ENCODE measurements at places on chromosomes 3 and 15. TPM values are rescaled to one million over a fixed set of nuclear protein-coding genes. Genes with fewer than 3 reads are reported as not detected.

VIPR1 gene
- polyA plus RNA-seq = 1.9 TPM

DNA sequence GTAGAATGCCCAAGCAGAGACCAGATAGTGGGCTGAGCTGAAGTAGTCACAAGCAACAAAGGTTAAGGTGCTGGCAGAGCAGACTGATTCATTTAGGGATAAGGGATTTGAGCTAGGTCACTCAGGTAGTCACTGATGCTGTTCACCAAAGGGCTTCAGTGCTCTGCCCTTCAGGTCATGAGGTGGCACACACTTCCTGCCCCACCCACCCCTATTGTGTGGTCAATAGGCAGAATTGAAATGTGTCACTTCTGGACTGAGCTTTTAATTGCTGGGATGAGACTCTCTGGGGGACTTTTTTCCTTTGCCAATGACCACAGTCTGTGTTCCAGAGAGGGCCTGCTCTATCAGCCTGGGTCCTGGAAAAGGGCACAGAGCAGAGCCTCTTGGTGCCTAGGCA, 2.9 kb upstream of the DIS3L start:
- DNase-seq = no peak

DNA sequence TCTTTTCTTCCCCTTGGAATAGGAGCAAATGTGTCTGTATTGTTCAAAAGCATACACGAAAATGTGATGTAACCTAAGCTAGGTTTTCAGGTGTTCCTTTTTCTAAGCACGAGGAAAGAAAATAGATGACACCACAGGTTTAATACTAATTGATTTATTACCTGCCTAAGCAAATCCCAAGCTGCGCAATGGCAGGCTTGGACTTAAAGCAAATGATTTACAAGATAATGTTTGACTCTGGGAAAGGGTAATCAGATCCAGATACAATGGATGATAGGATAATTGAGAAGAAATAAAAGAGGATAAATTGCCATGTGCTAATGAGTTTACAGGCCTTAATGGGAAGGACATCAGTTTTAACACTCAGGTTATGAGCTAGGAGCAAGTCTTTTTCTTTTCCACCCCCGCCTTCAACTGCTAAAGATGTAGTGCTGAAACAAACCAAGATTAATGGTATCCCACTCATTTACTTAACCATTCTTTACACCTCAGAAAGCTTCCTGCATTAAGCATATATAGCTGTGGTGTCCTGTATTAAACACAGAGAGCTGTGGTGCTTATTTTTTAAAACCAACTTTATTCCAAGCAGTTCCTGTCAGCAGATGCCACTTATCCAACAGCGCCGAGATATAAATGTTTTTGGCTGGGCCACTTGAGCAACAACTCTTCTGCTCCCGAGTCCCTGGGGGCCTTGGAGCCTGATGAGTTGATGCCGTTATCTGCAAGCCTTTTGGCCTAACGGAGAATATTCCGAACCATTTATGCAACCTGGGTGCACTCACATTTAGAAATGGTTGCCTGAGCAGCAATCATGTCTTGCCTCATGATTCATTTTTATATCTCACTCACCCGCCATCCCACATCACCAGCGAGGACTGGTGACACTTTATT, 205.5 kb downstream of the MECOM start:
- no peak for DNase-seq

APOD gene
- polyA plus RNA-seq = 13.3 TPM

DNA sequence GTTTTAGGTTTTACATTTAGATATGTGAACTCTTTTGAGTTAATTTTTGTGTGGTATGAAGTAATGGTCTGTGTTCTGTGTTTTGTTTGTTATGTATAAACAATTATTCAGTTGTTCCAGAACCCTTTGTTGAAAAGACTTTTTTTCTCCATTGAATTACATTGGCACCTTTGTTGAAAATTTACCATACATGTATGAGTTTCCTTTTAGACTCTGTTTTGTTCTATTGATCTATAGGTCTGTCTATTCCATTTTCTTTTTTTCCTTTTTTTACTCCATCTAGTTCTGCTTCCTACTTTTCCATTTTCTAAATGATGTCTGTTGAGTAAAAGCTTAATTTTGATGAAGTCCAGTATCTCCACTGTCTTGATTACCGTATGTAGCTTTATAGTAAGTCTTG, 31.4 kb downstream of the ARIH2 start:
- no peak for DNase-seq

CLSTN2 gene
- 2.0 TPM for polyA plus RNA-seq

DNA sequence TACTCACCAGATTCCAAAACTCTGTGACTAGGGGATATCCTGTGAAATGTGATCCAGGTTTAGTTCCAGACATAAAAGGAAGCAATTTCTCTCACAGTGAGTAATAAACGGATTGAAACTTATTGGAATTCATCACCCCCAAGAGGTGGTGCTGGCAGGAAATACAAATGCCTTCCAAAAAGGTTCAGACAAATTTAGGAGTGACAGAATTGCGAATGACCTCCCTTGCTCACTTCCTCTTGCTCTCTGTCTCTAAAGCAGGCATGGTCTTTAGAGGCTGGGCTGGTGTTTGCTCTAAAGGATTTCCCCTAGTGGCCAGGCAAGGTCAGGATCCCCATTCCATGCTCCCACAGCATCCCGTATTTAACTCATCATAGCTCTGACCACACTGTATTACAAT, 449.4 kb upstream of the PPP2R3A start:
- DNase-seq = no peak

- no peak for DNase-seq
Measured at GRCh38 chr3:11655196-11655928, 11.6 kb upstream of the VGLL4 start.

GRCh38 chr15:89167267-89168176, 53.9 kb downstream of the RLBP1 start:
- DNase-seq = no peak

DNA sequence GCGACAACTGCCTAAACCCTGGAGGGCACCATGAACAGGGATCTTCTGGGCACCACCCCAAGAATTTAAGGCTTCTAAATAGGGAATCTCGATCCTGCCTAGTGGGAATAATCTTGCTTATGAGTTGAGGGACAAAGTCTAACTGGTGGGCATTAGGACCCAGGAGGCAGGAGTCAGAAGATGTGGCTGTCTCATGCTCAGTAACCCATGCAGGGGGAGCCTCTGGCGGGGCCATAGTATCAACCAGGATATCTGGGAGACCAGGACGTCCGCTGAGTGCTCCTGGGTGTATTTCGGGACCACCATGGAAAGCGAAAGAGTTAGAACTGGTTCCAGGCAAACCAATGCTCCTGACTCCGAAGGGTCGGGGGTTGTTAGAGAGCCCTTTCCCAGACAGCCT, 356.1 kb downstream of the OTOL1 start:
- no peak for DNase-seq

NEK10 gene
- 2.3 TPM for polyA plus RNA-seq

- no peak for DNase-seq
Measured at GRCh38 chr3:46276497-46277099, 34.3 kb downstream of the CCR3 start.

DNA sequence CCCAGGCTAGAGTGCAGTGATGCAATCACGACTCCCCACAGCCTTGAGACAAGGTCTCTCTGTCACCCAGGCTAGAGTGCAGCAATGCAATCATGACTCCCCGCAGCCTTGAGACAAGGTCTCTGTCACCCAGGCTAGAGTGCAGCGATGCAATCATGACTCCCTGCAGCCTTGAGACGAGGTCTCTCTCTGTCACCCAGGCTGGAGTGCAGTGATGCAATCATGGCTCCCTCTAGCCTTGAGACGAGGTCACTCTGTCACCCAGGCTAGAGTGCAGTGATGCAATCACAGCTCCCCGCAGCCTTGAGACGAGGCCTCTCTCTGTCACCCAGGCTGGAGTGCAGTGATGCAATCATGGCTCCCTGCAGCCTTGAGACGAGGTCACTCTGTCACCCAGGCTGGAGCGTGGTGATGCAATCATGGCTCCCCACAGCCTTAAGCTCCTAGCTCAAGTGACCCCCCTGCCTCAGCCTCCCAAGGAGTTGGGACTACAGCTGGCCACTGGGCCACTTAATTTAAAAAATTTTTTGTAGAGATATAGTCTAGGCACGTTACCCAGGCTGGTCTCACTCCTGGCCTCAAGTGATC, 26.1 kb downstream of the TFRC start:
- DNase-seq = no peak

SLC22A13 gene
- polyA plus RNA-seq = 4.4 TPM

CASR gene
- 24.9 TPM for polyA plus RNA-seq

- no peak for DNase-seq
Measured at GRCh38 chr15:33907326-33907725, 61.0 kb upstream of the CHRM5 start.

GRCh38 chr3:12967606-12968351, 105.5 kb downstream of the IQSEC1 start:
- DNase-seq = peak; percentile 78

PBRM1 gene
- polyA plus RNA-seq = 70.0 TPM

- no peak for DNase-seq
Measured at GRCh38 chr15:25242957-25243799, 195.6 kb downstream of the UBE3A start.

DNA sequence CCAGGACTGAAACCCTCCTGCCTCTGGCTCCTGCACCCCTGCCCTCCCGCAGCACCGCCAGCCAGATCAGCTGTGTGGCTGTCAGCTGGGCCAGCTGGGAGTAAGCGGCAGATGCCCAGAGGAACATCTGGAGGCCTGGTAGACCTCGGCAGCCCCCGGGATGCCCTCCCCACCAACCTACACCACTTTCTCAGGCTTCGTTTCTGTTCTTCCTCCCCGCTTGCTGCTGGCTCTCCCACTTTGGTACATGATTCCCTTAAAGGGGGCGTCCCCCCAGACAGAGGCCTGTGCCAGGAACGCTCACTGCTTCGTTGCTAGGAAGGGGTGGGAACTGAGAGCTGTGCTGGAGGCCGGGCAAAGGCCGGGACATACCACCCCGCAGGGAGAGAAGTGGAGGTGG, 91.4 kb upstream of the RPL32 start:
- DNase-seq = no peak

RYK gene
- polyA plus RNA-seq = 118 TPM

CMTM8 gene
- 8.4 TPM for polyA plus RNA-seq

GRCh38 chr15:71218272-71218805, 103.1 kb downstream of the THSD4 start:
- DNase-seq = no peak

GRCh38 chr3:131328721-131329120, 52.9 kb upstream of the NUDT16 start:
- DNase-seq = no peak

DNA sequence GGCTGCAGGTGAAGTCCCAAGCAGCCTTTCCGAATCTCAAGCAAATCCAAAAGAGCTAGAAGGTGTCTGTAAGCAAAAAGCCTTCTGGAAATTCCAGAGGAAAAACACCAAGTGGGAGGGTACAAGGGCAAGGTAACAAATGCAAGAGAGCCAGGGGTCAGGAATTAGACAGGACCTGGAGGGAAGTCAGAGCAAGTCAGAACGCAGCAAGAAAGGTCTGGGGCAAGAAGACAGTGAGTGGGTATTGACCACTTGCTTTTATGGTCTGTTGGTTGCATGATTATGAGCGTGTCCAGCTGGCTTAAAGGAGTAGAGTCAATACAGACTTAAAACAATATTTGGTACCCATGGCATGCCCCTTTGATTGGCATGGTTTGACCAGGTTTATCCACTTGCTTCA, 66.7 kb upstream of the OXTR start:
- DNase-seq = no peak

FSD2 gene
- 0.12 TPM for polyA plus RNA-seq

DNA sequence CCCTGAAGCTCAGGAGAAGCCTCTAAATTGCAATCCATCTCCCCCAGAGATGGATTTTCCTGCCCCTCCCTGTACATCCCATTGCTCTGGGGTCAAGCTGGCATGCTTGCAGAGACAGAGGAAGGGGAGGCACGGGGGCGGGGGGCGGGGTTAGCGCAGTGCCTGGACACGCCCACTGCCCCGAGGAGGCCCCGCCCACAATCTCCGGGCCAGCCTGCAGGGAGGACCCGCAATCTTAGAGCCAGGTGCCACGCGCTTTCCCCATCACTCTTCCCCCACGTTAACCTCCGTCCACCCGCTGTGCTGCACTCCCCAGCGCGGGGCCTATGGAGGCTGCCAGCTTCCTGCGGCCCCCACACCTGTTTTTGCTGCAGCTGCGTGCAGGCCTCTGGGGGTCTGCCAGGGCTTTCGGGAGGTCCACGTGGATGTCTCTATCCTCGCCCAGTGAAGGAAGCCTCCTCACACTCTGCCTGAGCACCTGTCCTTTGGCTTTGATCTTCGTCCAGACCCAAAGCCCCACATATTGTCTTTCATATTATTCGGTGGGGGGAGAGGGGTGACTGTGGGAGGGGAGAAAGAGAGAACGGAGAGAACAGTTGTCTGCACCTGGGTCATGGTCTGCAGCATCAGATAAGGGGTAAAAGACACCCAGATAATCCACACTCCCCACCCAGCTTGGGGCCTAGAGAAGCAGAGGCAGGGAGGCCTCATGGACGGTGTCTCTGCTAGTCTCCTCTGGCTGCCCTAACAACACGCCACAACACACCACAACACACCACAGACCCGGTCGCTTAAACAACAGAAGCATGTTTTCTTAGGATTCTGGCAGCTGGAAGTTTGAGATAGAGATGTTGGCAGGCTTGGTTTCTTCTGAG, 118.0 kb upstream of the MEF2A start:
- no peak for DNase-seq

CSPG4 gene
- polyA plus RNA-seq = 6.4 TPM

XXYLT1 gene
- polyA plus RNA-seq = 26.2 TPM

NDN gene
- polyA plus RNA-seq = 70.3 TPM

- DNase-seq = no peak
Measured at GRCh38 chr15:28919679-28920655, 34.2 kb downstream of the APBA2 start.

ABHD14A gene
- polyA plus RNA-seq = 22.3 TPM

- no peak for DNase-seq
Measured at GRCh38 chr3:99902091-99902490, 84.4 kb downstream of the CMSS1 start.

GRCh38 chr15:75857886-75858285, 14.6 kb downstream of the UBE2Q2 start:
- no peak for DNase-seq

FBLN2 gene
- polyA plus RNA-seq = 17.9 TPM

CIDEC gene
- polyA plus RNA-seq = not detected

DNA sequence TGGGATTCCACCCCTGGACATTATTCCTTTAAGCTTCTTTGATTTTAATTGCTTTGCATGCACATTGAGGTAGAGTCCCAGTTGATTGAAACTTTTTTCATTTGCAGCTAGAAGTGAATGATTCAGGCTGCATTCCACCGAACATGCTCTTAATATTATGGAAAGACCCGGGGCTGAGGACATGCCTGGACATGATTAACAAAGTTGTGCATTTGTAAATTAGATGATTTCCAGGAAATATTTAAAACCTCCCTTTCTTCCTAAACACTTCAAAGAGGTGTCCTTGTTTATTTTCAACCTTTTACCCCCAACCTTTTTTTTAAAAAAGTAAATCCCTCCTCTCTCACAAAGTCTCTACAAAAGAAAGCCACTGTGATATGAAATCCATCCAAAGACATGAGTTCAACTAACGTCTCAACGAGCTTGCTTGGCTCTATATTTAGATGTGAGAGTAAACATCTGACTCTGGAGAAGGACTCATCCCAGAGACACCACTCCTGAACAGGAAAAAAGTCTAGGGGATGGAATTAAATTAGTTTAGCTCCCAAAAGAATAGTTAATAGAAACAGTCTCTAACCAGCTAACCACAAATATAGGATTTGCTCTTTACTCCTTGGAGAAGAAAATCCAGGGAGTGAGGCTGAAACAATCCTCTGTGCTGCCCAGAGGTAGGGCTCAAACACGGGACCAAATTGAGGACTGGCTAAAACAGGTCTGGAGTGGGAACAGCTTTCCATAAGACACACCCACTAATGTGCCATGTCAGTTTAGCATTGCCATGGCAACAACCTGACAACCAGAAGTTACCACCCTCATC, 83.1 kb downstream of the XXYLT1 start:
- DNase-seq = no peak

ISLR2 gene
- polyA plus RNA-seq = 0.93 TPM

FAM219B gene
- 60.9 TPM for polyA plus RNA-seq

EXD1 gene
- 0.07 TPM for polyA plus RNA-seq

KY gene
- 1.6 TPM for polyA plus RNA-seq
